ENCODE measurements at places on chromosomes 5 and 9.

DNA sequence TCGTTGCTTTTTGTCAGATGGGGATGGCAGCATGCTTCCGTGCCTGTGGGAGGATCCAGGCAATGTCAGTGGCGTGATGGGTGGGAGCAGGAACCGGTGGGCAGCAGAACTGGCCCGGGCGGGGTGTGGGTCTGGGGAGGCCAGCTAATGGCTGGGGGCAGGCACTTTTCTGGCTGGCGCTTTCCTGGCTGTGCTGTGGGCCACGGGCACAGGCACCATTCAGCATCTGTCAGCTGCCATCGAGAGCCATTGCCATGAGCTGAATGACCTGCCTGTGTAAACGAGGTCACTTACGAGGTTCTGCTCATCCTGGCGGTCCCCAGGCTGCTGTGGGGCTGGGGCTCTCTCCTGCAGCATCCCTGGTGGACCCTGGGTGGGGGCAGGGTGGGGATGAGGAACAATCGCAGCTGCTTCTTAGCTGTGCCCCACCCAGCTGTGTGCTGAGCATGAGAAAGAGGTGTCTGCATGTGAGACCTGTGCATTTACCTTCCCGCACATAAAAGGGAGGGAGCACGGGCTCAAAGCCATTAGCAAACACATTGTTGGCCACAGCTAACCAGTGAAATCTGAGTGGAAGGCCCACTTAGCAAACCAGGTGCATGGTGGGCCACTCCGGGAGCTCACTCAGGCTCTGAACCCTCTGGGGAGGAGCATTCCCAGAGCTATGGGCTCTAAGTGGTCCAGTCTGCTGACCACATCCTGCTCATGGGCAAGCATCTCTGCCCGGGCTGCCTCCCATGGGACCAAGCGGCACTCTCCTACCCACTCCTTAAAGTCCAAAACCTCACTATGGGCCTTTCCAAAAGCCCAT lies 41.3 kb upstream of the OLFM1 start:
- no peak for DNase-seq

- DNase-seq = peak; percentile 20
These were observed 417 bp downstream of the SRD5A1 start for GRCh38 chr5:6633469-6634245.

DNA sequence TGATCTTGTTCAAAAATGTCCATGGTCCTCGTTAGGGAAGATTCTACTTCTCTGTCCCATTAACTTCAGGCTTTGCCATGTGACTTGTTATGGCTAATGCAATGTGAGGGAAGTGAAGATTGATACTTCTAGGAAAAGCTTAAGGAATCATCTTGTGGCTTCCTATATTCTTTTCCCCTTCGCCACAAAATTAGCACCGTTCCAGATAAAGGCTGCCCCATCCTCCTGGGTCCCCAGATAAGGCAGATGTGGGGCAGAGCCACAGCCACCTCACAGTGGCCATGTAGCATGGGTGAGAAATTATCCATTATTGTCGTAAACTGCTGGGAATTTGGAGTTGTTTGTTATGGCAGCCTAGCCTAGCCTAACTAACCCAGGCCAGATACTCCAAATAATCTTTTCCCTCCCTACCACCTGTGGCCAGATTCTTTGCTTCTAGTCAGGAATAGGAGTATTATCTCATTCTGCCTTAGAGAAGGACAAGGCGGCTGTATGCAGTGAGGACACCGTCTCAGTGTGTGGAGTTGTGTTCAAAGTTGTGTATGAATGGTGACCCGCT lies 31.9 kb upstream of the BOD1 start:
- no peak for DNase-seq

- DNase-seq = no peak
These were observed 798 bp downstream of the PITX1 start for GRCh38 chr5:135032999-135033861.

DNA sequence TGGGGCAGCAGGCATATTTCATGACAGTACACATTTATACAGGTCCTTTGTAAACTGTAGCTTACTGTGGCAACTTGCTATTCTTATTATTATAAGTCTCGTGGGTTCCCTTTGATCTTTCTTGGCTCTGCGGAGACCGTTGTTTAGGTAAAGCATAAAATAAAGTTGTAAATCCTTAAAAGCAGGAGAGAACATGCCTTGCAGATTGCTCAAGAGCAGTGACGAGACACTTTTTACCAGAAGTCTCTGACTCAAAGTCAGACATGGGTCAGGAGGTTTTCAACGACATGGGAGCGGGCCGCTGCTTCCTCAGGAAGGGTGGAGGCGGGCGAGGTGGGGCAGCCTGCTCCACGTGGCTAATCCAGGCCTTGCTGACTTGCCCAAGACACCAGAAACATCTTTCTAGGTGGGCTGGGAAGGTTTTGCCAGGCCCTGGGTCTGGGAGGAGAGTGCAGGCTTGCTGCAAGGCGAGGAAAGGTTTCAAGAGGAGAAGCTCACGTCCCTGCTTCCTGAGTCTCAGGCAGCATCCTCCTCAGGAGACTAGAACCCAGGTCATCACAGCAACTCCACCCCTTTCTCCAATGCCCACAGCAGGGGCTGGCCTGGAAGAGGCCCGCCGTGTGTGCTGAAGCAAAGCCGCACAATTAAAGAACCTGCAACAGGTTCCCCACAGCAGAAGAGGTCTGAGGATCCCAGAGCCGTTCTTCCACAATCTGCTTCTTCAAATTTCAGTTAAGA lies 6.5 kb downstream of the TBC1D2 start:
- no peak for DNase-seq

DNA sequence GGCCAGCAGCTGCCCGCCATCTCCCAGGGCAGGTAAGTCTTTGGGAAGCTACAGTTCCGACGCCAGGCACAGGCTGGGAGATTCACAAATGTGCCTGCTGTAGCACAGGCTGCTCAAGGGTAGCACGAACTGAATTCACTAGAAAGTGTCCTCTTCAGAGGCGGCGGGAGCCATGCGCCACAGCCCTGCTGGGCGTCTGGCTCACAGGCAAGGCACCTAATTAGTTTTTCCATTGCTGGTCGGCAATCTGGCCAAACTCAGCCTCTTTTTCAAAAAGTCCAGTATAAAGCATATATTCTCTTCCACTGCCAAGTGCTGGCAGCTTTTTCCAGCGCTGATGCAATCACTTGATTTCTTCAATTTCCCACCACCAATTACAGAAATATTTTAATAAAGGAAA lies 128.9 kb upstream of the RAPGEF1 start:
- DNase-seq = no peak

DNA sequence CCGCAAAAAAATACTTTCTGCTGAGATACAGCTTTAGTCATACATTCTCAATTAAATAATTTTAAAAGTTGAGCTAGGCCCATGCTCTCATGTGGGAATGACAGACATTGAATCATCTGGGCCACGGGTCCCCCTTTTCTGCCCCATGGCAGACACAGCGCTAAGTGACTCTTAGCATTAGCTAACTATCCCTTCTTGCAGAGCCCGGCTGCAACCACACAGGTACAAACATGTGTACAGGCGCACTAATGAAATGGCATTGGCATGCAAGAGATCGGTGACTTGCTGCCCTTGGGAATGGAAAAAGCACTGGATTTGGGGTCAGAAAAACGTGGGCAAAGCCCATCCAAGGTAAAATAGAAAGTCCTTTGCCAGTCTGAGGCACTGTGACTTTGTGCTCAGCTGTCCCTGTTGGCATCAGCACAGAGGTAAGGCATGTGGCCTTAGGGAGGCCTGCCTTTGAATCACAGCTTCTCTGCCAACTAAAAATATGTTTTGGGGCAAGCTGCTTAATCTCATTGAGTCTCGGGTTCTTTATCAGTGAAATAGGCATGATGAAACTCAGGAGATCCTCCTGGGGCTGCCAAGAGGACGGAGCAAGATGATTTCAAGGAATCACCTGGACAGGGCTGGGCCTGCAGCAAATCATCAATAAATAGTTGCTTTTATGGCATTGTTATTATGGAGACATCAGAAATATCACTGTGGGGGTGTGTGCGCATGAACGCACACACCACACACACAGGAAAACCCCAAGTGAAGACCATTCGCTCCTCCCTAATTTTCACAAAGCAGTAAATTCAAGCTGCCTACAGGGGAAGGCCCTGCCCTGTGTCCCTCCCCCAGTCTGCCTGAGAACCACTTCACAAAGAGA lies 54.2 kb downstream of the WHRN start:
- peak; percentile 66 for DNase-seq

DNA sequence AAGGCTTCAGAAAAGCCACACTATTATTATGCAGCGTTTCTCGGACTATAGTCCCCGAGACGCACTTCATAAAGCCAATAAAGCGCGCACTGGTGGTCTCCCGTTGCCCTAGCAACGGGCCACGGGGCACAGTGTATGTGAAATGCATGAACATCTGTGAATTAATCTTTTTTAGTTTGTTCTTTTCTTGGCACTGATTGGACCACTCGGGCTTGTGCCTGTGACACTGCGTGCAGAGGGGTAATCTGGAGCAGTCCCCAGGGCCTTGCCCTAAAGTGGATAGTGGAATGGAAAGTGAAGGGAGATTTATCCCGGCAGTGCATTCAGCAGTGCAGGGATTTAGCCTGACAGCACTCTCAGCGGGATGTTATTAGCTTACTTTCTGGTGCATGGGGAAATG lies 92.1 kb downstream of the TLE4 start:
- DNase-seq = no peak

- DNase-seq = no peak
These were observed 35.6 kb downstream of the TLR4 start for GRCh38 chr9:117739624-117740347.

All from GM20000 (cell line).